ENCODE measurements at places on chromosomes 4 and X.

DNA sequence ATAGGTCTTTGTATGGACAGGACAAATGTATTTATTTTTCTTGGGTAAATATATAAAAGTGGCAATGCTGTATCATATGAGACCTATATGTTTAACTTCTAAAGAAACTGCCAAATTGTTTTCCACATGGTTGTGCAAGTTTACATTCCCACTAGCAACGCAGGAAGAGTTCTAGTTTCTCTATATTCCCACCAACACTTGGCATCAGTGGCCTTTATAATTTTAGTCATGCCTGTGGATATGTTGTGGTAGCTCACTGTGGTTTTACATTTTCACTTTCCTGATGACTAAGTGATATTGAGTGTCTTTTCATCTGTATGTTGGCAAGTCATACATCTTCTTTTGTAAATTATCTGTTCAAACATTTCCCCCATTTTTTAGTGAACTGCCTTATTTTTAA is 126.0 kb downstream of the EMCN start:
- DNase-seq = no peak

DNA sequence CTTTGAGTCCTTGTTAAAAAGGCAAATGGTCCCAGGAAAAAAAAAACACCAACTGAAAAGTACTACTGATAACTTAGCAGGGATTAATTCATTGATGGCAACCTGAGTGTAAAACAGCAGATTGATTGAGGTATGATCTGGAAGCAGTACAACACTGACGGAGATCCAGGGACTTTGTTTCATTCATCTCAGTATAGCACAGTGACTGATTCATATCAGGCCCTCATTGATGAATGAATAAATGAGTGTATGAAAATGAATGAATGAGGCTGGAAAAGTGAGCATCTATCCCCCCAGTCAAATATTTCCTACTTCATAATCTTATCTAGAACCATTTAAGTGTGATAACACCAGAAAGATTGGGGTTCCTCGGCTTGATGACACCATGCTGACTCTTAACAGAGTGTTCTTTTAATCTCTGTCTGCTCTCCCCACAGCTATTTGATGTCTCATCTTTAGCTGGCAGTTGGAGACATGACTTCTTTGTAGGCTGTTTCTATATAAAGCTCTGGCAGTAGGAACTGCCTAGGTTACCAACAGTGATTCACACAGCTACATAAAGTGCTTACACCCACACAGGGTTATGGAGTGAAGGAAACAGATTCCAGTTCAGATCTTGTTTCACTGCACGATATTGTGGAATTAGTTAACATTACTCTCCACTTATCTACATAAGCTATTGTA is 18.6 kb upstream of the RNF128 start:
- no peak for DNase-seq

DNA sequence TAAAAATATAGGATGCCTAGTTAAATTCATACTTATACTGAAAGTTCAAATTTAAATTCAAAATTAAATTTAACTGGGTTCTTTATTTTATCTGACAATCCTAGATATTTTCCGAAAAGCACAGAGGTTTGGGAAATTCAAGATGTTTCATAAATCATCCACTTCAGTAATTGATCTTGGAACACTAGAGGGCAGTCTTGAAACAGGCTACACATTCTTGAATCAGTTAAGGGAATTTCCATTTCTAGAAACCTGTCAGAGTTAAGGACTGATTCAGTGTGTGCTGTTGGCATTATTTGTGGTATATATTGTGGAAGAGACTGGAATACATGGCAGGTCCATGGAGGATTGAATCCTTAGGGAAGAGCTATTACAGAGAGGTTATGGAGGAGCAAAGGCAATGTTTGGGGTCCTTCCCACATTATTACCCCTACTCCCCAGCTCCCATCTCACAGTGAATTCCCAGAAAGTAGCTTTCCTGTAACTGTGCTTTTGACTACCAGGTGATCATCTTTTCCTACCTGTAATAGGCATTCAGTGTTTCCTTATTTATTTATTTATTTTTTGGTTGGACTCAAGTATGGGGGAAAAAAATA is 92.9 kb downstream of the EGF start:
- DNase-seq = no peak

- DNase-seq = no peak
Measured at GRCh38 chr4:15349531-15349935, 78.3 kb upstream of the C1QTNF7 start.

DNA sequence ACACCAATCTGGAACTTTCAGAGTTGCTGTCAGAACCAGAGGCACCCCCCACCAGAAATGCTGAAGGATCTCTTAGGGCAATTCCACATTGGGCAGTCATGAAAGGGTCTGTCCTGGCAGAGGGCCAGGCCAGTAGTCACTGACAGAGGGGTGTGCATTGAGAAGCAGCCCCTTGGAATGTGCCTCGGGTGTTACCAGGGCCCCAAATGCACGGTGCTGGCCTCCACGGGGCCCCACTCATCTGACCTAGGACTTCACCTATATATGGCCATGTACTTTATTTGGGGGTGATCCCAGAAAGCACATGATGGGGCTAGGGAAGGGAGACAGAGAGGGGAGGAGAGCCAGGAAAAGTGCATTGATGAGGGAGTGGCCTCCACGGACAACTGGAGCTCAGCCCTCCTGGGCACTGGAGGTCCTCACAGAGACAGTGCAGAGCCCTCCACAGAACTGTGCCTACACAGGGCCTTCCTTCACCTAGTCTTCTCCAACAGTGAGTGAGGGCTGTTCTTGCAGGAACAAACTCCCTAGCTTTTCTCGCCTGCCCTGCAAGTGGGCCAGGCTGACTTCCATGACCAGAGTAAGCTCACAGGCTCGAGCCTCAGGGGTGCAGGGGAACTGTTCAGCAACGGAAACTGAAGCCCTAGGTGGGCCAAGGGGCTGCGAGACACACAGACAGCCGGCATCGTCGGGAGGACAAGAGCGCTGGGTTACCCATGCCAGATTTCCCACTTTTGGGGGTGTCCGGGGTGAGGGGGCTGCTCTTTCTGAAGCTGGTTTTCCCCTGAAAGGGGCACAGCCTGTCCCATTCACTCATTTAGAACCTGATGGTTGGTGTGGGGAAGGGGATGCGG is 136.2 kb downstream of the HMX1 start:
- no peak for DNase-seq

DNA sequence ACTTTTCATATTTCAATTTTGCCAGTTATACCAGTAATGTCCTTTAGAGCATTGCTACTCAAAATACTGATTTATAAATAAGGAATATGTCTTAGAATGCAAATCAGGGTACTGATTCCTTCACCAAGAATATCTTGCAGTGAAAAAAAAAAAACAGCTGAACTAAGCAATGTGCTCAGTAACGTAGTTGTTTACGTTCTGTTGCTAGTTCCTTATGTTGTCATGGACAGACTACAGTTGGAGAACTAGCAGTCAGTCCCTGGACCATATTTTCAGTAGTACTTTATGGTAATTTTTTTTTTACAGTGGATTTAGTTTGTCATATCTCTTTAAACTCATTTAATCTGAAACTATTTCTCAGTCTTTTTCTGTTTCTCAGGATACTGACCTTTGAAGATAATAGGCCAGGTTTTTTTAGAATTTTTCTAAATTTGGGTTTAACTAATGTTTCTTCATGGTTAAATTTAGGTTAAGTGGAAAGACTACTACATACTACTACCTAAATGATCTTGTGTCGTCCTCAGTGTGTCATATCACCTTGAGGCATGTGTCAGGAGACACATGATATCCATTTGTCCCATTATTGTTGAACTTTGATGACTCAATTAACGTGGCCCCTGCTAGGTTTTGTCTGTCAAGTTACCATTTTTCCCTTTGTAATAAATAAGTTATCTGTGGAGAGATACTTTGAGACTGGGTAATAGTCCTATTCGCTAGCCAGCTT is 21.0 kb downstream of the SMARCAD1 start:
- DNase-seq = no peak

DNA sequence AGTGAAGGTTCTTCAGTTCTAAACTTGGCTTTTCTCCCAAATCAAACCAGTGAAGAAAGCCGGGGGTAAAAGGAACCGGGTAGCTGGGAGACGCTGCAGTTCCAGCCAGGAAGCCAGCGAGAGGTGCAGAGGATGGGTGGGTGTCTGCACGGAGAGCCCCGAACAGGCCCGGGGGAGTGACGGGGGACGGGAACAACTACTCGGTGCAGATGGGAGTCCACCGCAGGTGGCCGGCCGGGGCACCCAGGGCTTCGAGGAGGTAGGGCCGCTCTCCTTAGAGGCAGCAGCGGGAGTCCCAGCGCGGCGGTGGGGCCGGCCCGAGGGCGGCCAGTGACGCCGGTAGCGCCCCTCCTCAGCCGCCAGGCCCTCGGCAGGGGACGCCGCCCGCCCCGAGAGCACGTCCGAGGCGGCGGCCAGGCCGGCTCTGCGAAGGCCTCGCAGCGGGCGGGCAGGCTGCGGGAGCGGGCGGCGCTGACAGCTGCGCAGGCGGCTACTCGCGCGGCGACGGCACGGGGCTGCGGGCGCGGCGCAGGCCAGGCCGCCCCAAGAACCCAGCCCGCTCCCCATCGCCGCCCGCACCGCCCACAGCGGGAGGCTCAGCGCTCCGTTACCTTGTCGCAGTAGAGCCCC is 449 bp downstream of the FBXL5 start:
- DNase-seq = no peak

DNA sequence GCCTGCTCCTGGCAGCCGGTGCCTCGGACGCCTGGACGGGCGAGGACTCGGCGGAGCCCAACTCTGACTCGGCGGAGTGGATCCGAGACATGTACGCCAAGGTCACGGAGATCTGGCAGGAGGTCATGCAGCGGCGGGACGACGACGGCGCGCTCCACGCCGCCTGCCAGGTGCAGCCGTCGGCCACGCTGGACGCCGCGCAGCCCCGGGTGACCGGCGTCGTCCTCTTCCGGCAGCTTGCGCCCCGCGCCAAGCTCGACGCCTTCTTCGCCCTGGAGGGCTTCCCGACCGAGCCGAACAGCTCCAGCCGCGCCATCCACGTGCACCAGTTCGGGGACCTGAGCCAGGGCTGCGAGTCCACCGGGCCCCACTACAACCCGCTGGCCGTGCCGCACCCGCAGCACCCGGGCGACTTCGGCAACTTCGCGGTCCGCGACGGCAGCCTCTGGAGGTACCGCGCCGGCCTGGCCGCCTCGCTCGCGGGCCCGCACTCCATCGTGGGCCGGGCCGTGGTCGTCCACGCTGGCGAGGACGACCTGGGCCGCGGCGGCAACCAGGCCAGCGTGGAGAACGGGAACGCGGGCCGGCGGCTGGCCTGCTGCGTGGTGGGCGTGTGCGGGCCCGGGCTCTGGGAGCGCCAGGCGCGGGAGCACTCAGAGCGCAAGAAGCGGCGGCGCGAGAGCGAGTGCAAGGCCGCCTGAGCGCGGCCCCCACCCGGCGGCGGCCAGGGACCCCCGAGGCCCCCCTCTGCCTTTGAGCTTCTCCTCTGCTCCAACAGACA is 4.4 kb downstream of the SOD3 start:
- DNase-seq = no peak

DNA sequence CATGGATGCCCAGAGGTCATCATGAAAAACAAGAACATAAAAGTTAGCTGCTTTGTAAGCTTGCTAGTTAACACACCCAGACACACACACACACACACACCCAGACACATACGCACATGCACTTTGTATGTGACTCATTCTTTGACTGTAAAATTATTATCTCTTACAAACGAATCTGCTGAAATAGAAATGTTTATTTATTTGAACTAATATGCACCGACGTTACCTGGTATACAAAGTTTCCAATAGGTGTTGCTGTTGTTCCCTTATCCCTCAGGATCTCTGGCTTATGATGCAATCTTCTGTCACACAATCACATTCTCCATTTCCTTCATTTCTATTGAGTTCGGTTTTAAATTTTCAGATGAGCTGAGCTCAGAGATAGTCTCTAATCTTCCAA is 209.3 kb downstream of the PTTG2 start:
- DNase-seq = no peak

GRCh38 chr4:171812665-171813525 is at the start of gene GALNTL6:
TSS of gene GALNTL6 (plus strand) at chr4:171813404.
- no peak for DNase-seq

GRCh38 chr4:181819946-181820345 is 423.3 kb upstream of the TENM3 start:
- DNase-seq = no peak

- no peak for DNase-seq
Measured at GRCh38 chrX:153516073-153516472, 1.4 kb upstream of the ATP2B3 start.

- no peak for DNase-seq
Measured at GRCh38 chrX:153625271-153626024, 21.6 kb upstream of the DUSP9 start.
